ENCODE measurements at places on chromosomes 2 and 18.

- no peak for DNase-seq
These were observed 70.5 kb upstream of the TFCP2L1 start for GRCh38 chr2:121355488-121355887.

GRCh38 chr2:190853531-190854383 is 26.9 kb upstream of the GLS start:
- DNase-seq = no peak

- no peak for DNase-seq
These were observed 39.5 kb downstream of the HDAC4 start for GRCh38 chr2:239361311-239361642.

DNA sequence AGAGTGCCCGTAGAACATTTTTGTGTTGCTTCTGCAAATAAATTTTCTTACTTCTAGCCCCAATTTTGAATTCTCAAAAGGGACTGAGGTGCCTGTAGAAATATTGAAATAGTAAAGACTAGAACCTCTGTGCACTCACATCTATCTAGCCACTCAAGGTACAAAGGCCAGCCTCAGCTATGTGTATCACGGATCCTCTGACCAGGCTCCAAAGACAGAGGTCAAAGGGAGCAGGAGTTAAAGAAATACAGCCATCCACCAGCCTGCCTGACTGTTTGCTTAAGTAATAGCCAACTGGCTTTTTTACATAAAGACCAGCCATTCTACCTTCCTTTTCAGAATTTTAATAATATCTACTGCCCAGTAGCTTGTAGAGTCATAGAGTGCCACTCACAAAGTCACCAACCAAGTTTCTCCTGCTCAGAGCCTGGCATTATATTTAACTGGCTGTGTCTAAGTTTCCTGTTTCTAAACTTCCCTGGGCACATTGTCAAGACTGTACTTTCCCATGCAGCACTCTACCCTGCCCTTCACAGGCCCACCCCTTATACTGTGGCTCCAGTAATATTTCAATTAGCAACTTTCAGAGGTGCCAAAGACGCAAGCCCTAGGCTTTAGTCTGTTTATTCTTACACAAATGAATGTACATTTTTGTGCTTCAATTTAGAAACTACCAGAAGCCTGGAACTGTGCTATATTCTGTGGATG is 338.3 kb upstream of the NT5C1B start:
- DNase-seq = no peak

DNA sequence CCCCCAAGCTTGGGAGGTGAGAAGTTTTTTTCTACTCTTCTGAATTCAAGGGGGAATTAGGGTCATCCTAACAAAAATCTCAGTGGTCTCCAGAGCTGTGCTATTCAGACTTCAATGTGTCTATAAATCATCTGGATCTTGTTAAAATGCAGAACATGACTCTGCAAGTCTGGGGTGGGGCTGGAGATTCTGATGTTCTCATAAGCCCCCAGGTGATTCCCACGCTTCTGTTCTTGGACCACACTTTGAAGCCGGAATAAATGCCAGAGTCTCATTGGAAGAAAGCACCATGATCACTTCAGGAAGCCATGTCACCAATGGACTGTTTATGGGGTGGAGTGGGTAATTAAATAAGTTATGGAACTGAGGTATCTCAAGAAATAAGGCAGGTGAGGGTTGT is 22.2 kb upstream of the SLC16A14 start:
- no peak for DNase-seq

DNA sequence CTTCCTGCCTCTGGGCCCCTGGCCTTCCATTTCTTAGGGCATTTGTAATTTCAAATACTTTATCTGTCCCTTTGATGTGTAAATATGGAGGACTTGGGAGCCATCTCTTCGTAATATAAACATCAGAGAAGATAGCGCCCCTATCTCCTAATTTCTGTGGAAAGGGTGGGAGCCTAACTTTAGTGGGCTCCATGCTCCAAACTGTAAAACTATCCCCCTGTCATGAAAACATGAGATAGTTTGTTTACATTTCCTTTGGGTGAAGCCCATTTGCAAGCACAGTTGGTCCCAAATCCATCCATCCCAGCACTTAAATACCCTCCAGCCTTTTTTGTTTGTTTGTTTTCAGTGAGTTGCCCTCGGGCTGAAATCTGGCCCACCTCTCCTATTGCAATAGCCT is 782.6 kb upstream of the FSHR start:
- DNase-seq = no peak

DNA sequence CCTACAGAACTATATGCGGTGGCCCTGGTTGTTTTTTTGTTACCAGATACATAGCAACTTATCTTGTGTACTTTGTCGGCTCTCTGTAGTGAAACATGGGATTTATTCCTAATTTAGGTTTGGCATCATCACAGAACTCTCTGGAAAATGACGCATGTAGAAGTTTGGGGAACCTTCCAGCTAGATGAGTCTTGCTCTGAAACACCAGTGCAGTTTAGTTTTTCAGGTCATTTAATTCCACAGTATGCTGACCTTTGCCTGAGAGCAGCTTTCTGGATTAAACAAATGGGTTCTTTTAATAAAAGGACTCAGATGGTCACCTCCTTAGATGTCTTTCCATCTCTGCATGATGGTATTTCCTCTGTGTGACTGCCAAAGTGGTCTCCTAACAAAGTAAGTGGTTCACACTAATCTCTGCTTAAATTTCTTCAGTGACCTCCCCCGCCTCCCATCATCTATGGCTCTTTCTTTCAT is 39.9 kb downstream of the MYO3B start:
- DNase-seq = no peak

GRCh38 chr2:210752532-210752931 is 196.1 kb downstream of the CPS1 start:
- no peak for DNase-seq

GRCh38 chr2:174835797-174836255 is 71.6 kb upstream of the CHRNA1 start:
- no peak for DNase-seq

DNA sequence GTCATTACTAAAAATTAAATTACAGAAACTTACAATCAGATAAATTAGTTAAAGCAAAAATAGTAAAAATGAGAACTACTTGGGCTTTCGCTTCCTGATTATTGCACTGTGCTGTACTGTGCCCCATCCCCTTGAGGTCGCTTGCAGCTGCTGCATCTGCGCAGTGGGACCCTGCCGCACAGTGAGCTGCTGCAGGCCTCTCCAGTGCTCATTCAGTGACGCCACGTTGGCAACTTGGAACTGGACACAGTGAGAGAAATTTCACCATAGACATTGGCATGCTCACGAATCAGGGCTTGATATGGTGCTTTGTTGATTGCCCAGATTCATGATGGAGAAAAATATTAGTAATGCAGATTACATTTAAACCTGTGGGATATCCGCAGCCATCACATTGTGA is 290.8 kb upstream of the MYT1L start:
- DNase-seq = no peak

GRCh38 chr2:201070948-201071478 is 458 bp downstream of the HYCC2 start:
- no peak for DNase-seq

GRCh38 chr2:227117852-227118251 is 46.2 kb downstream of the COL4A4 start:
- DNase-seq = no peak

GRCh38 chr2:173553593-173553992 is 198.9 kb downstream of the CDCA7 start:
- no peak for DNase-seq

GRCh38 chr2:61988462-61989366 is 83.2 kb downstream of the COMMD1 start:
- peak; percentile 11 for DNase-seq

- DNase-seq = no peak
These were observed 162.2 kb downstream of the BCL11A start for GRCh38 chr2:60391230-60391629.

- DNase-seq = no peak
These were observed 5.9 kb downstream of the ATP8B1 start for GRCh38 chr18:57797209-57797651.

DNA sequence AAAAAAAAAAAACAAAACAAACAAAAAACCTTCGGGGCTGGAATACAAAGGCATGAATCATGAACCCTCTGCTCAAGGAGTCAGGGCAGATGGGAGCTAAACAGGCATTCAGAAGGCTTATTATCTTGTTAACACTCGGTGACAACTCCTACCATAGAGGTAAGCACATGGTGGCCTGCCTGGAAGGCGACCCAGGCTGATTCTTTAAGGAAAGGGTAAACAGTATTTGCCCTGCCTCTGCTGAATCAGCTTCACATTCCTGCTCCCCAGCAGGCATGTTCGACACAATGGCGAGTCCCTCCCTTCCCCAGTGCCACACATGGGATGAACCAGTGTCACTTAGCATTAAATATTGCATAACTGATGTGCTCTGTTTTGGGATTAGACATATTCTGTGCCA is 191.9 kb downstream of the ARL4C start:
- no peak for DNase-seq

DNA sequence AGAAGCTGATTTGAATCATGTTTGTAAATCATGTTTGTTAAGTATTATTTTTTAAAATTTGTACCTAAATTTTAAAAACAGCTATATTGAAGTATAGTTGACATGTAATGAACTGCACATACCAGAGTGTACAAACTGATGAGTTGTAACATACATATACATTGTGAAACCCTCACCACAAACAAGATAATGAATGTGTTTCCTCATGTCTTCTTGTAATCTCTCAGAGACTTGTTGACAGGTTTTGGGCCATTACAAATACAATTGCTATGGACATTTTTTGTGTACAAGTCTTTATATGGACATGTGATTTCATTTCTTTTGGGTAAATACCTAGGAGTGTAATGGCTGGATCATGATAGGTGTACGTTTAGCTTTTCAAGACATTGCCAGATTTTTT is 21.5 kb downstream of the WDR43 start:
- no peak for DNase-seq

DNA sequence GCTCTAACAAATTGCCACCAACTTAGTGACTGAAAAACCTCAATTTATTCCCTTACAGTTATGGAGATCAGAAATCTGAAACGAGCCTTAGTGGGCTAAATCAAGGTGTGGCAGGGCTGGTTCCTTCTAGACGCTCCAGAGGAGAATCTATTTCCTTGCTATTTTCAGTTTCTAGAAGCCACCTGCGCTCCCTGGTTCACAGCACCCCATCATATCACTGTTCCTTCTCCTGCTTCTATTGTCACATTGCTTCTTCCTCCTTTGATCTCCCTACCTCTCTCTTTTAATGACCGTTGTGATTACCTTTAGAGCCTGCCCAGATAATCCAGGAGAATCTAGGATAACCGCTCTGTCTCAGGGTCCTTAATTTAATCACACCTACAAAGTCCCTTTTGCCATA is 596.6 kb downstream of the PLCL1 start:
- no peak for DNase-seq

DNA sequence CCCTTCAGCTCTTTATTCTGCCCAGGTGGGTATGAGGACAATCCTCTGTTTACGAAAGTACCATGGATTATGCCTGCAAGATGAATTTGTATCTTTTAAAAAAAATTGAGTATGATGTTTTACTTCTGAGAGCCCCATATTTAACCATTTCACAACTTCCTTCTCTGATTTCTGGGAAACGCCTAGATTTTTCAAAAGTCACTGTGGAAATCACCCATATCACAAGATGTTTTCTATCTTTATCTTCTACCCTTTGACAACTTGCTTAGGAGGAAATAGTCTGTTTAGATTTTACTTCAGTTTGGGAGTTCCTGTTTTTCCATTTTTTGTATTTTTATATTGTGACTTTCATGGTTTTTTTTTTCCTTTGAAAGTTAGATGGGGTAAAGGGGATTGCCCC is 53.0 kb downstream of the ICOS start:
- no peak for DNase-seq

DNA sequence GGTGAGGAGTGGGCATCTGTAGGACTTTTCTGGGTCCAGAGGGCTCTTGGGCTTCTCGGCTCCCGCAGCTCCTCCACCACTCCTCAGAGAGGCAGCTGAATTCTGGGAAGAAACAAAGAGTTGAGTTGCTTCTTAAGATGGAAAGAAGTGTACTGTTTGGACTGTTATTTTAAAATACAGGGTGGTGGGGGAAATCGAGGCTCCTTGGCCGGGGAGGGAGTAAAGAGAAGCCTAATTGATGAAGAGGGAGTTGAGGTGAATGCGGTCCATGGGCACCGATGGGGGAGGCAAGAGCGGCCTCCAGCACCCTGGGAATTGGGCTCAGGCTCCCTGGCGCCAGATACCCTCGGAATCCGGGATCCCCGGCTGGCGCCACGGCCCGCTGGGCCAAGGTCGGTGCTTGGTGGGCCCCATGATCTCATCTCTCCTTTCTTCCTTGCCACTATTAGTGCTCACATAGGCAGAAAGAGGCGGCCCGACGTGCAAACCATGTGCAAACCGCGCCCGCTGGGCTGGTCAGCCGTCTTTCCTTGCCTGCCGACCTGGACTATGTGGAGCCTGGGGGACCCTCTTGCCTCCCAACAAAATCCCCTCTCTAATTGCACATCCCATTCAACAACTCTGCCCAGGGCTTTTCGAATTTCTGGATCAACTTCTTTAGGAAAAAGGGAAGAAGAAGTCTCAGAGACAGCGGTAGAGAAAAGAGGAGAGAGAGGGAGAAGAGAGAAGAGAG is 604 bp upstream of the SIX3 start:
- DNase-seq = no peak

GRCh38 chr2:45606796-45607195 is 4.3 kb downstream of the SRBD1 start:
- DNase-seq = no peak

DNA sequence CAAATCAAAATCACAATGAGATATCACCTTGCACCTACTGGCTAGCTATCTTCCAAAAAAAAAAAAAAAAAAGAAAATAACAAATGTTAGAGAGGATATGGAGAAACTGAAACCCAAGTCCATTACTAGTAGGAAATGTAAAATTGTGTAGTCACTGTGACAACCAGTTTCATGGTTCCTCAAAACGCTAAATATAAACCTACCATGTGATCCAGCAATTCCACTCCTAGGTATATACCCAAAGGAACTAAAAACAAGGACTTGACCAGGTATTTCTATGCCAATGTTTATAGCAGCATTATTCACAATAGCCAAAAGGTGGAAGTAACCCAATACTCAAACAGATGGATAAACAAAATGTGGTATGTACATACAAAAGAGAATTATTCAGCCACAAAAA is 11.7 kb upstream of the SCRN3 start:
- peak; percentile 6 for DNase-seq

- DNase-seq = no peak
These were observed 104.2 kb upstream of the NEUROD1 start for GRCh38 chr2:181784556-181784955.
